CD4-positive, CD25-positive, alpha-beta regulatory T cell (primary cell): ENCODE measurements at places on chromosomes 12 and 14. TPM values are rescaled to one million over a fixed set of nuclear protein-coding genes. Genes with fewer than 3 reads are reported as not detected.

GRCh38 chr12:7460375-7461259 is 16.7 kb upstream of the CD163L1 start:
- H3K4me1 ChIP-seq = no peaks in the 10 kb centered on the region
- no peaks in the 10 kb centered on the region for H3K36me3 ChIP-seq
- H3K4me3 ChIP-seq = no peak overlapping the region

Gene SMIM41
- total RNA-seq = 0.54 TPM

DNA sequence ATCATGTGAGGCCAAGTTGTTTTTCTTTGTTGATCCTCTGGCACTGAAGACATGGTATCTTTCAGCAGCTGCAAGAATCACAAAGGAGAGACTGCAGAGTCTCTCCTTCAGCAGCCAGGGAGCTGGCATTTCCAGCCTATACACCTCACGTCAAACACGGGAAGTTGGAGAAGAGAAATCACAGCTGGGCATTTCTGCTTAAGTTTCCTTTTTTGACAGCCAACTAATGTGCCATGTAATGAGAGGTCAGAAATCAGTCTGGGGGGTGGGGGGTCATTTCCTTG is 28.3 kb downstream of the PHLDA1 start:
- H3K4me3 ChIP-seq = no peak overlapping the region
- no peaks in the 10 kb centered on the region for H3K36me3 ChIP-seq
- H3K27ac ChIP-seq = no peak overlapping the region
- no peaks in the 10 kb centered on the region for H3K27me3 ChIP-seq
- no peak for DNase-seq
- H3K4me1 ChIP-seq = no peaks in the 10 kb centered on the region

GRCh38 chr12:98352218-98352811 is 163.1 kb upstream of the TMPO start:
- no peak for DNase-seq
- no peaks in the 10 kb centered on the region for H3K36me3 ChIP-seq
- H3K27me3 ChIP-seq = no peaks in the 10 kb centered on the region
- H3K4me3 ChIP-seq = no peak overlapping the region

DNA sequence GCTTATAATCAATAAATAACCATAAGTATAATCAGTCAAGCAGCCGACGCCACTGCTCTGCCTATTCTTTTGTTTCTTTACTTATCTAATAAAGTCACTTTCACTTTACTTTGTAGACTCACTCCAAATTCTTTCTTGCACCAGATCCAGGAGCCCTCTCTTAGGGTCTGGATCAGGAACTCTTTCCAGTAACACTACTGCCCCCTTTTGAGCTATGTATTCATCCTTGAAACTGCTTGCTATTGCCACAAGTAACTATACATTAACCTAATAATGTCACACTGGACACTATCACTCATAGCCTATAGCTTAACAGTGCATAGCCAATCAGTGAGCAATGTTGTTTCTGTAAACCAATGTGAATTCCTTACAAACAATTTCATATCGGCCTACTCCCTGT is 2.8 kb upstream of the NID2 start:
- no peaks in the 10 kb centered on the region for H3K36me3 ChIP-seq
- no peak for DNase-seq
- H3K27me3 ChIP-seq = peaks cover 40% of the 10 kb centered on the region
- peaks cover 24% of the 10 kb centered on the region for H3K4me1 ChIP-seq
- no peak overlapping the region for H3K4me3 ChIP-seq
- H3K27ac ChIP-seq = no peak overlapping the region
